ENCODE measurements at places on chromosomes 1 and 21.

GRCh38 chr1:11701551-11701961 lies 10.0 kb downstream of the DRAXIN start:
- DNase-seq = no peak

GRCh38 chr1:167258858-167259257 lies 38.2 kb downstream of the POU2F1 start:
- DNase-seq = no peak

DNA sequence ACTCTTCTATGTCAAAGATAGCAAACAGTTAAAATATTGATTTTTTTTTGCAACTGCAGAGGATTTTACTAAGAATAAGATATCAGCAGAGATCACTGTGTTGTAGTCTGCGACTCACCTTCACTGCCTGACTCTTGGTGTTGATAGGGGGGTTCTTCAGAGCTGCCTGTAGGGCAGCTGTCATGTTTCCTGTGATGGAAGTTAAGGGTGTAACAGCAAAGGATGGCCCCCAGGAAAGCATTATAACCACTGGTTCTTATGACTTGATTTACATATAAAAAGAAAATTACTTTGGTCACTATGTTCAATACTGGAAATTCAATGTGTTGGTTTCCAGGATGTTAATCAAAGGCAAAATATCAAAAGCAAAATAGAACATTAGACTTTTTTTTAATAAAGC lies 2.6 kb downstream of the ARPC5 start:
- DNase-seq = no peak

DNA sequence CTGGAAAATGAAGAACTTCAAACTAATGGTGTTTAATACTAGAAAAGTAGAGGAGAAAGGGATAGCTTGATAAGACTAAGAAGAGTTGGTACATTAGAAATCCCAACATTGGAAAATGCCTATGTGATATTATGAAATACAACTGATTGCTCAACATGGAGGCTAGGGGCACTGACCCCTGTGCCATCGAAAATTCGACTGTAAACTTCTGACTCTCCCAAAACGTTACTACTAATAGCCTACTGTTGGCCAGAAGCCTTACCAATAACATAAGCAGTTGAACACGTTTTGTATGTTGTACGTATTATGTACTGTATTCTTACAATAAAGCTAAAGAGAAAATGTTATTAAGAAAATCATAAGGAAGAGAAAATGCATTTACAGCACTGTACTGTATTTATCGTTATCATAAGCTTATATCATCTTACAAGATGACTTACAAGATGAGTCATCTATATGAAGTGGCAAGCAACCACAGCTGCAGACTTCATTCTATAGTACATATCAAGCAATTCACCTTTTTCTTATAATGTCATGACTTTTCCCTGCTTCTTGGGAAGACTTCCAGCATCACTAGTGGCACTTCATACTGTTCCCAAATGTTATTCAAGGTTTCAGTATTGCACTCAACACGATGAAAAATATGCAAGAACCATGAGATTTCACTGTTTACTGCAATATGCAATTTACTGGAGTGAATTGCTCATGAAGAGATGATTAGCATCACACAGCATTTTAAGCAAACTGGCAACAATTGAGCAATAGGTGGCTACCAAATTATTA lies 12.9 kb upstream of the CTSK start:
- peak; percentile 35 for DNase-seq

GRCh38 chr1:170354246-170354645 lies 177.7 kb upstream of the GORAB start:
- no peak for DNase-seq

GRCh38 chr1:65538086-65538485 lies 117.6 kb downstream of the LEPR start:
- no peak for DNase-seq

GRCh38 chr21:37341254-37341960 lies 25.2 kb upstream of the DYRK1A start:
- DNase-seq = no peak

- DNase-seq = no peak
Observed at GRCh38 chr1:42336978-42337377, 1.9 kb upstream of the FOXJ3 start.

DNA sequence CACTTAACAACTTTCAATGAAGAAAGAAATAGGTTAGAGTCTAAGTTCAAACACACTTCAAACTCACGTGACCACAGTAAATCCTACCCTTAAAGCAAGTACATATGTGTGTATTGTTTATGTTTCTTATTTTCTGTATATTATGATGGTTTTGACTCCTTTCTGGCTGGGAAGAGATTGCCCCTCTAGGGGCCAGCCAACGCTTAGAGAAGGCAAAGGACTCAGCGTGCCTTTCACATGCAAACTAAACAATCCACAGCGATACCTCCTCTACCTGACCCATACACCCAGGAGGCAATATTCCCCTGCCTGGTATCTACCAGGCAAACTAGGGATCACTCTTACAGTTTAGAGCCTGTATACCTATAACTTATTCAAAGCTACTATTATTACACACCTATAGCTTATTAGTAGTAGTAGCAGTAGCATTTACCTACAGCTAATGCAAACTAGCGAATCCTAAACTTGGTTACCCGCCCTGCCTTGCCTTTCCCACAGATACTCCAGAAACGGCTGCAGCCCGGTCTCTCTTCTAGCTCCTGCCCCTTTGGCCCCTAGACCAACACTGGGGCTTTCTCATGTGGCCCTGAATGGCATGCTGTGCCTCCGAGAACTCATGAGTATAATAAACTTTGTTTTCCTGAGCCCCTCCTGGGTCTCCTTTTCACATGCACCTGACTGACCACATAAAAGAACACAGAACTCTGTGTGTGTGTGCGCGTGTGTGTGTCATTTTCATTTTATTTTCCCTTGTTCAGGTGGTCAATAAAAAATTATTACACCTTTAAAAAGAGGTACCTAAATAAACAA lies 14.0 kb downstream of the NRIP1 start:
- DNase-seq = no peak

GRCh38 chr1:19391596-19391981 lies 79.5 kb downstream of the SLC66A1 start:
- DNase-seq = no peak

- no peak for DNase-seq
Observed at GRCh38 chr1:30123896-30124295, 599.5 kb downstream of the MATN1 start.

DNA sequence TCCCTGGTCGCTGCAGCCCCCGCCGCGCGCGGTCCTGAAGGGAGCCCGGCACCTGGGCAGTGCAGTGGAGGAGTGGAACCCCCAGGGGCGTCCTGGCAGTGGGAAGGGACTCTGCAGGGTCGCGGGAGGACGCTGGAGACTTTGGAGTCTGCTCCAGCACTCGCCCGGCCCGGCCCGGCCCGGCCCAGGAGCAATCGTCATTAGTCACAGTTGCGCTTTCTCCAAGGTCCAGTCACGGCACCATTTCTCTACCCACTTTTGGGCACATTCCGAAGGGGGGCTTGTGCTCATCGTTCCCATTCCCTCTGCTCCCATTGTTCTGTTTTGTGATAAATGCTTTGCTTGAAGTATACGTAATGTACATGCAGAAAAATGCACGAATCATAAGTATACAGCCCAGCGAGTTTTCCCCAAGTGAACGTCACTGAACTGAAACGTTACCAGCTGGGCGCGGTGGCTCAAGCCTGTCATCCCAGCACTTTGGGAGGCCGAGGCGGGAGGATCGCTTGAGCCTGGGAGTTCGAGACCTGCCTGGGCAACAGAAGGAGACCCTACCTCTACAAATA lies 999 bp downstream of the THAP3 start:
- peak; percentile 49 for DNase-seq

- DNase-seq = no peak
Observed at GRCh38 chr1:61220536-61220935, 138.2 kb downstream of the NFIA start.

Data from trophoblast cell (in vitro differentiated cells and primary cell).